ENCODE measurements at places on chromosomes 1 and 21.

- no peak for DNase-seq
These were observed 324.3 kb downstream of the PLA2G4A start for GRCh38 chr1:187153047-187153446.

- DNase-seq, result no peak
These were observed 132.6 kb upstream of the COA6 start for GRCh38 chr1:234240680-234241079.

- peak; percentile 2 for DNase-seq
These were observed 87.5 kb upstream of the FMN2 start for GRCh38 chr1:240004086-240004749.

DNA sequence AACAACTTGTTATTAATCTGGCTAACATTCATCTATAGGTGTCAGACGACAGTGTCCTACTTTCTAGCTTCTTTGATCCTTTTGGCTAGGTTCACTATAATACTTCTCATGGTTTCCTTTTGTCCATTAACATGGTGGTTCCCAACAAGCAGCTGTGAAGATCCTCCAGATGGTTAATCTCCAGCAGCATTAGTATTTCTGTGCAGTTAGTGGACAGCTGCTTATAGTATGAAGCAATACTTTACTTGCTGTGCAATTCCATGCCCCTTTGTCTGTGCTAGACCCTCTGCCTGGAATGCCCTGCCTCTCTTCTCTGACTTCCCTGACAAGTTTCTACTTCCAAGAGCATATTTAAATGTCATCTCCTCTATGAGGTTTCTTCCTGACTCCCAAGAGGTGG, 41.7 kb upstream of the ARHGAP29 start:
- no peak for DNase-seq

DNA sequence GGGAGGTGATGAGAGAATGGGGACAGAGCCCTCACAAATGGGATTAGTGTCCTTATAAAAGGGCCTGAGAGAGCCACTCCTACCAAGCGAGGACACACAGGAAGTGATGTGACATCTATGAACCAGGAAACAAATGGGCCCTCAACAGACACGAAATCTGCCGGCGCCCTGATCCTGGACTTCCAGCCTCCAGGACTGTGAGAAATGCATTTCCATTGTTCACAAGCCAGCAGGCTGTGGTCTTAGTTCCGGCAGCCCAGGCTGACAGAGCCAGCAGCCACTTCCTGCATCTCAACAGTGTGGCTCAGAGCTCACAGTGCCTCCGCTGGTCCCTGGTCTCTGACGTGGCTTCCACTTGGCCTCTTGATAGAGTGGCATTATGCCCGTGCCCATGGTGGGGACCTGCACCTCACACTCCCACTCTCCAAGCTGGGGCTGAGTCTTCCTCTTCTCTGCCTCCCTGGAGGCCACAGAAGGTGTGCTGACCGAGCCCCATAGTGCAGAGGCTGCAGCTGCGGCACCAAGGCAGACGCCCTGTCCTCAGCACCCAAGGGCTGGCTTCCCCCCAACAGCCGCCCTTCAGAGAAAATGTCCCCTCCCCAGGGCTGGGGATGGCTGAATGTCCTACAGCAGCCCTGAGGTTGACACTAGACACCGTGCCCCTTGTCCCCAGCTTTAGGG, 44.9 kb downstream of the ACOT7 start:
- peak; percentile 69 for DNase-seq

DNA sequence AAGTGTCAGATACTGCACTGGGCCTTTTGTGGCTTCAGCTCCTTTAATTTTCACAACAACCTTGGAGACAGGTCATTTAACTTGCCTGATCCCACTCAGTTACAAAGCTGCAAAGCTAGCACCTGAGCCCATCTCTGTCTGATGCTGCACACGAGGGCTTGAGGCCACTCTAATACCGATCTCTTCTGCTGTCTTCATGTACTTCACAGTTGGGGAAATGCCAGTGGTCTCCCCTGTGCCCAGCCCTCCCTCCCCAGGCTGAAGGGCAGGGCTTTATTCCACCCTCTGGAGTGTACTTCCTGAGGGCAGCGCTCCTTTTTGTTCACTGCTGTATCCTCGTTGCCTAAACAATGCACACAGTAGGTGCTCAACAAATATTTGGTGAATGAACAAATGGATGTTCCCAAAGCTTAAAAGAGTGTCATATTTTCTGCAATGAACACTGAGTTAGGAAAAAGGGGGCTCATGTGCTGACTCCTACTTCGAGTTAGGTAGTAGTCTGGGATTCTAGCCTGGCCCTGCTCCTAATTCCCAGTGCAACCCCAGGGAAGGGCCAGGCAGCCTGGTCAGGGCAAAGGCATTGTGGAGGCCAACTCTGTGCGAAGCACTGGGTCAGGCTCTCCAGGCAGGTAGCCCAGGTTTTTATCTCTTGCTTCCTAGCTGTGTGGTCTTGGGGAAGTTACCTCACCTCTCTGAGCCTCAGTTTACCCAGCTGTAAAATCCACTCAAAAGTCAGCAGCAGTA, 1.1 kb downstream of the TMCO4 start:
- DNase-seq, result no peak

DNA sequence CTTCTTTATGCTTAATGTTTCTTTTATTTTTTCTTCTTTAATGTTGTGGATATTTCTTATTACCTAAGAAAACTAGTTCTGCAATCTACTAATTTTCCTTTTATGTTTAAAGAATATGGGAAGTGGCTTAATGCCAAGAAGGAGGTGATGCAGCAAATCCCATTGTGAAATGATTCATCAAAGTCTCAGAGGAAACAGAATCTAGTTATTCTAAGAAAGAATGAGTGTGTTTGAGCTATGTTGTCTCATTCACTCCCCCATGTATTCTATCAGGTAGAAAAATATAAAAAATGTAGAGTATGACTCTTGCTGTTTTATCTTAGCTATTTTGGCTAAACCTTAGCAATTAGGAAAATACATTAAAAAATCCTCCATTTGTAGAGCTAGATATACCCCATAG, 659.9 kb upstream of the RGS18 start:
- no peak for DNase-seq

GRCh38 chr1:8702850-8703810, 114.3 kb downstream of the RERE start:
- DNase-seq, result peak; percentile 61
